ENCODE measurements at places on chromosomes 6 and 20.
A peak's percentile ranks its signal among the peaks of the same experiment; 100 is the strongest.

DNA sequence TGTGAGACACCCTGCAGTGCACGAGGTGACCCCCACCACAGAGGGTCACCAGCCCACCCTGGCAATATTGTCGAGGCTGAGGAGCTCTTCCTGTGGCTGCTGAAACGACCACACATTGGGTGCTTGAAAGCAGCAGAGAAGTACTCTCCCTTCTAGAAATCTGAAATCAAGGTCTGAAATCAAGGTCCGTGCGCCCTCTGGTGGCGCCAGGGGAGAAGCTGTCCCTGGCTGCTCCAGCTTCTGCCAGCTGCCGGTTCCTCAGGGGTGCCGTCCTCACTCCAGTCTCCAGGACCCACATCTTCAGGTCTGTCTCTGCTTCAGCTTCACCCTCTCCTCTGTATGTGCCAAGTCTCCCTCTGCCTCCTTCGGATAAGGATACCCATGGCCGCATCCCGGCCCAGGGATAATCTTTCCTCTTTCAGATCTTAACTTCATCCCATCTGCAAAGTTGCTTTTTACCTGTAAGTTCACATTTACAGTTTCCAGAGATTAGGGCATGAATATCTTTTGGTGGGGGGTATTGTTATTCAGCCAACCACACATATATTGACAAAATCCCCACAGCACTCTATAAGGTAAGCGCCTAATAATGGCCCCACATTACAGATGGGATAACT is 108.3 kb upstream of the PHACTR3 start:
- DNase-seq, result peak; percentile 59

- DNase-seq, result no peak
Observed at GRCh38 chr6:4920914-4921410, 82.9 kb downstream of the RPP40 start.

- DNase-seq, result no peak
Observed at GRCh38 chr6:108254433-108255410, 6.1 kb downstream of the SNX3 start.

DNA sequence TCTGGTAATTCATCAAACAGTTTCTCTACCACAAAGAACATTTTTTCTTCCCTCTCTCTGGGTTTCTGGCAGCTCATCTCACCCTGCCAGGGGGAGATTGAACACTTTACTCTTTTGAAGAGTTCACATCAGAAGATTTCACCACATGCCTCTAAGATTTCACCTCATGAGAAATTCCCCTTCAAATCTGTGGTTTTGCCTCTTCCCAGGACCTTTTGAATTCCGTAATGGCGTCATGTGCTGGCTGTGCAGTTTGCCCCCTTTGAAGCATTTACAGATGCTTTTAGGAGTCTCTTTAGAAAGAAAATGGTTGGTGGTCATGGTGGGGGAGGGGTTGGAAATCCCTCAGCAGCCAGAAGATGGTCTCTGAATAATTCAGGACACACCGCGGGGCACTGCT is 486.1 kb downstream of the QKI start:
- DNase-seq, result no peak

DNA sequence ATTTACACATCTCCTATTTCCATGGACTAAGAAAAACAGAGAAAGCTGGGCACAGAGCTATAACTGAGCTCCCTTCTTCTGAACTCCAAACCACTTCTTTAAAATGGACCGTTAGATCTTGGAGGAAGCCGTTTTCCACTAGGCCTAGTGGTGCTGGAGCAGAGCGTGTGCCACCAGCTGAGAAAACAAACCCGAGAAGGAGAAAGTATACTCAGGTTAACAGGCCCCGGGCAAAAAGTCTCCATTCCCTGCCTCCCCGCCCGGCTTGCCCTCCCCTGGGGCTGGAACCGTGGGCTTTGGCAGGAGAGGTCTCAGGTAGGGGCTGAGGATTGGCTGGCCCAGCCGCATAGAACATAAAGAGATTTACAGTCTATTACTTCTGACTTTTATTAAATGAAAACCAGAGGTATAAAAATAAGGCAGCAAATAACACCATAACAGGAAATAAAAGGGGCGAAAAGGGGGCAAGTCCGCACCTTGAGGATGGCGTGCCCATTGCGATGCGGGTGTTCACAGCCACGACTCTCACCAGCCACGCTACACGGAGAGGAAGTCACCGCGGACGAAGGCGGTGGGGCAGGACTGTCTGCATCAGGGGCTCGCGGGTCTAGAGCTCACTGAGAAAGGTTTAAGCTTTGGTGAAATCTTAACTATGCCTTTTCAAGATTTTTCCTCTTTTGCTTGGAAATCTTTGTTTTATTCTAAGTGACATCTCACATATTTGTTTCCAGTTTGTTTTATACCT is 191.2 kb upstream of the GMDS start:
- no peak for DNase-seq

GRCh38 chr20:13105864-13106457 is 97.2 kb downstream of the SPTLC3 start:
- no peak for DNase-seq

GRCh38 chr6:157289764-157290163 is 33.6 kb downstream of the TMEM242 start:
- no peak for DNase-seq

DNA sequence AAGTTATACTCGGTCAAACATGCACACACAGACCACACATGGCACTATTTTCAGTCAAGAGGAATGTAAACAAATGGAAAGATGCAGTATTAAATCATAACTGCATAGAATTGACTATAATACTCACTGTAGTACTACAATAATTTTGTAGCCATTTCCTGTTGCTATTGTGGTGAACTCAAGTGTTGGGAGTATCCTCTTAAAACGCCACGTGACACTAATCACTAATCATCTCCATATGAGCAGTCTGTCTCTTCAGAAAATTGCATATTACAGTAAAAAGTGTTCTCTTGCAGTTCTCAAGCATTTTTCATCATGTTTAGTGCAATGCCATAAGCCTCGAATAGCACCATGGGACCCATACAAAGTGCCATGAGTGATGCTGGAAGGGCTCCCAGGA is 258.7 kb upstream of the ID4 start:
- no peak for DNase-seq

DNA sequence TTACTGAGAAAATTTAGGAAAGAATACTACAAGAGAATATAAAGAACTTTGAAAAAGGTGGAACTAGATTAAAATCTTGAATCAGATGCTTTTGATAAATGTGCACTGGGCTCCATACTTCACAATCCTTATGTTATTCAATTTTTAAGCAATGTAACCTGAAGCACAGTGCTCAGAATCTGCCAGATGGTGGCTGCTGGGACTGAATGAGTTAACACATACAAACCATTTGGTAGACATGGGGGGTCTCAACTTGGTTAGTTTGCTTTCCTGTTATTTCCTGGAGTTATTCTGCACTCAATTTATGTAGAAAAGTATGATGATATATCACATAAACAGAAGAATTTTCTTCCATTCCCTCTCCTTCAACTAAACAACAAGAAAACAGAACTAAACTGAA is 326.5 kb downstream of the RNGTT start:
- DNase-seq, result no peak

DNA sequence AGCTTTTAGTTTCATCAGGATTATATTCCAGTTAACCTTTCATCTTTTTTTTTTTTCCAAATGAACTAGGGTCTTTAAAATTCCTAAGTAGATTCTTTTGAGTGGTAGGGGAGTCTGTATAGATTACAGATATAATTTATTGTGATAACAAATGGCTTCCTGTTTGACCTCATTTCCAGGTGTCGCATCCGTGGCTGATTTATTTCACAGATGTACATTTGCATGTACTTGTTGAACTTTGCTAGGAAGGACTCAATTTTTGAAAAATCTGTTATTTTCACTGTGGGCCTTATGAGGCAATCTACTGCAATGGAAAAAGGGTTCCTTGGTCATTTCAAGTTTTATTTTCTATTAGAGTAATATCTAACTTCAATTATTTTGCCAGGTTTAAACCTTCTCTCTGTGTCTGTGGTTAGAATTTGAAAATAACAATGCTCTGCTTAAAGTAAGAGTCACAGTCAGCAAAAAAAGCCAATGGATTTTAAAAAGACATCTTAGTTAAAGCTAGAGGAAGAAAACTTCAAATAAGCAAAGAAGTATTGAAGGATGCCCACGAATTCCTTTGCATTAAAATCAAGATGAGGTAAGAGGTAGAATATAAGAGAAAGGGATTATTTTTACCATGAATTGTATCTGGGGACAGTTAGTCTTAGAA is 57.9 kb downstream of the SAMD5 start:
- DNase-seq, result no peak

- no peak for DNase-seq
Observed at GRCh38 chr6:159056432-159056831, 11.6 kb upstream of the TAGAP start.

- DNase-seq, result no peak
Observed at GRCh38 chr6:16265351-16266341, 27.3 kb downstream of the GMPR start.

DNA sequence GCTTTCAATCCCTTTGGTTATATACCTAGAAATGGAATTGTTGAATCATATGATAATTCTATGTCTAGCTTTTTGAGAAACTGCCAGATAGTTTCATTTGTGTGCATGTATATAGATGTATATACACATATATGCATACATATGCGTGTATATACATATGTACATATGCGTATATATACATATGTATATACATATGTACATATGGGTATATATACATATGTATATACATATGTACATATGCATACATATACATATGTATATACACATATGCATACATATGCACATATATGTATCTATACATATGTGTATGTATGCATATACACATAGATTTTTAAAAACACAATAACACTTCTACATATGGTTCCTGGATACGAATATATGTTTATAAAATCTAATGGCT is 8.4 kb downstream of the SF3B5 start:
- DNase-seq, result no peak

- peak; percentile 59 for DNase-seq
Observed at GRCh38 chr6:118709859-118710350, 58.5 kb upstream of the CEP85L start.

DNA sequence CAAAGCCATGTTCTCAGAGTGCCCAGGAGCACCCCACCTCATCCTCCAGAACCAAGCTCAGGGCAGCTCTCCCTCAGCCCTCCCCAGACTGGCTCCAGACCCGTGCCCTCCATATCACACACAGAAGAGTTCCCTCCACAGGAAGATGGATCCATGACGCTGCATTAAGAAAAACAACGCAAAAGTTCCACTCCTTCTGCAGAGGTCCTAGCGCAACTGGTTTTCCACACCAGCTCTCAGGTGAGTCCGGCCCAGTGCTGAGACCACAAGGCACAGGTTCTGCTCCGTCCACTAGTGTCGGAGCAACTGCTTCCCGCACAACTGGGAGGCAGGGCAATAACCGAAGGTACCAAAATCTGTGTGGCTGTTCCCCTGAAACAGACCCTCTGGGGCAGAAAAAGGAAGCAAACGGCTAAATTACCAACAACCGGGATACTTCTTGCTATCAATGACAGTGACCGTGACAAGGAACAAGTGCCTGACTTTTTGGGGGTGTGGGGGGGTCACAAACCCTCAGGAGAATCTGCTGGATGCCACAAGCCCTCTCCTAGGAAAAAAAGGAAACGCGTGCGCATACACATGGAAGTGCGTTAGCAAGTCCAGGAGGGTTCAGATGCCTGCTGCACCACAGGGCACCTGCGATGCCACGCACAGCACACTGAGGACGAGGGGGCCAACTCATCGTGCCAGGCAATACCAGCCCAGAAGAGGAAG is 49.2 kb downstream of the MYH7B start:
- DNase-seq, result no peak

GRCh38 chr6:26249957-26250697 is 114.9 kb upstream of the BTN3A2 start:
- peak; percentile 72 for DNase-seq

GRCh38 chr6:62612471-62612870 is 326.4 kb upstream of the KHDRBS2 start:
- no peak for DNase-seq

DNA sequence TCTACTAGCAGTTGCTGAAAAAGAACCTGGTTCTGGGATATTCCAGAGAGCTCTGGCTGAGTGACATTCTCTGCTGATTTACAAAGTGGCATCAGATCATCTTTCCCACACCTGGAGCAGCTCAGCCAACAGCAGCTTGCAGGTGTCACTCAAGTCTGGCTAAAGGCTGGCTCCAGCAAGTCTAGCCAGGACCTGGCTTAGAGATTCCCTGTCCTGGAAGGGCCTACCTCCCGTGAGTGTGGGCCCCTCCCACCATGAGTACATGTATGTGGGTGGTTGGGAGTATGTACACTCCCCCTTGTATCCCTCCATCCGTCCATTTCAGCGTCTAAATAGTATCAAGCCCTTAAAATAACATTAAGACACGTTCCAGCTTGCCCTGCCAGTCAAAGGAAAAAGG is 539.3 kb upstream of the ID4 start:
- DNase-seq, result no peak

DNA sequence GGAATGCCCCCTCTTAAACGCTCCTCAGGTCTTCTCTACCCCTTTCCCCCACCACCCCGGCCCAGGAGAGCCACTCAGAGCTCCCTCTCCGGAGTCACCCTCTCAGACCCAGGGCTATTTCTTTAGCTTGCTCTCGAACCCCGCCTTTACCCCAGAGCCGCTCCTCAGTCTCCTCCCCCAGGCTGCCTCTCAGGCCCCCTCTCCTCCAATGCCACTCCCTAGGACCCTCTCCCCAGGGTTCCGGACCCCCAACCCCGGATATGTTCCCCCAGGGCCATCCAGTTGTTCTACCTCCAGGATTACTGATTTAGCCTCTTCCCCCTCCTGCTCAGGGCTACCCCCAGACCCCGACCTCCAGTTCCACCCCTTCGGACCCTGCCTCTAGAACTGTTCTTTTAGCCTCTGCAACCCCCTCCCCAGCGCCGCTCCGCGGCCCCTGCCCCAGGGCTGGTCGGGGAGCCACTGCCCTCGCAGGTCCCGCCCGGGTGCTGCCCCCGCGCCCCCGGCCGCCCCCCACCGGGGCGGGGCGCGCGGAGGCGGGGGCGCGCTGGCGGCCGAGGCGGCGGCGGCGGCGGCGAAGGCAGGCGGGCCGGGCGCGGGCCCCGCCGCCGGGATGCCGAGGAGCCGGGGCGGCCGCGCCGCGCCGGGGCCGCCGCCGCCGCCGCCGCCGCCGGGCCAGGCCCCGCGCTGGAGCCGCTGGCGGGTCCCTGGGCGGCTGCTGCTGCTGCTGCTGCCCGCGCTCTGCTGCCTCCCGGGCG is at the start of gene MMP24:
TSS of gene MMP24 (plus strand) at position 565 of the 758 bp plus-strand sequence. CDS start at position 614, 49 bp downstream.
- no peak for DNase-seq

- peak; percentile 41 for DNase-seq
Observed at GRCh38 chr6:107820338-107821261, 3.5 kb downstream of the SCML4 start.

- no peak for DNase-seq
Observed at GRCh38 chr6:42099340-42100028, 42.9 kb downstream of the C6orf132 start.

DNA sequence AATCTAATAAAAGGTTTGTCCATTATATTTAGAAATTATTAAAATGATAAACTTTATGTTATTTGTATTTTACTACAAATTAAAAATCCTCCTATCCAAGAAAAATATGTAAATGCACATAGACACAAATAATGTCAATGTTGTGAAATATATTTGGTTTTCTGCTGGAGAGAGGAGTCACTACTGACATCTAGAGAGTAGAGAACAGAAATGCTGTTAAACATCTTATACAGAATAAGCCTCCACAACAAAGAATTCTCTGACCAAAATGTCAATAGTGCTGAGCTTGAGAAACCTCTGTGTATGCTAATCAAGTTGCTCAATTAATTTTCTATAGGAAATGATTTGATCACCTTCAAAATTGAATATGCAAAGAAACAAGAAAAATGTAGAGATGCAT is 12.4 kb downstream of the HTR1B start:
- DNase-seq, result no peak

- no peak for DNase-seq
Observed at GRCh38 chr20:7696311-7696710, 243.9 kb downstream of the HAO1 start.

Data from CD4-positive, alpha-beta T cell (primary cell).